ENCODE measurements at places on chromosomes 5 and 9.

GRCh38 chr5:127958421-127959011 is 125.0 kb upstream of the SLC12A2 start:
- no peak for DNase-seq

DNA sequence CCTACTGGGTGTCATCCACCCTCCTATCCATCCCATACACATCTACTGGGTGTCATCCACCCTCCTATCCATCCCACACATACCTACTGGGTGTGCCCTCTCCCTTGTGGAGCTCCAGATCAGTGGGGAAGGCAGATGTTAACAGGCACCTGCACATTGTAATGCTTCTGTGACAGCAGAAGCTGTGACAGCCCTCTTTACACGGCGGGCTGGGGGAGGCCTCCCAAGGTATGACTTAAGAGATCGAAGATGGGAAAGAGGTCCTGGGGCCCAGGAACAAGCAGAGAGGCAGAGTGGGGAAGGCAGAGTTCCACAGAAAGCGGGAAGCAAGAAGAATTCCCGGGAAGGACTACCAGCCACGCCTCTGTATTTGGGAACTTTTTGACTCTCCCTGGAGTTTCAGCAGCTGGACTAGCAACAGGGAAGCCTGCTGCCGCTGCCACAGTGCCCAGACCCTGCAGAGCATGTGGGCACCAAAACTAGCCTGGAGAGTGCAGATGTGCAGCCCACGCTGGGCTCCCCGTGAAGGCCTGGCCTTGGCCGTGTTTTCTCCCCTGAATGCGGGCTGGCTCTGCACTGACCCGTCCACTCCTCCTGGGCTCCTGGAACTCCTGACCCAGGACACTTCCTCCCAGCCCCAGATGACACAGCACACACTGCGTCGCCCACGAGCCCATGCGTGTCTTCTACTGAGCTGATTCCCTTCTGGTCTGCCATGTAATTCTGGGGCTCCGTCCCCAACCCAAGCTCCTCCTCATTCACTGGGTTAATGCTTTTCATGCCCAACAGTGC is 9.3 kb downstream of the TOR1A start:
- no peak for DNase-seq

DNA sequence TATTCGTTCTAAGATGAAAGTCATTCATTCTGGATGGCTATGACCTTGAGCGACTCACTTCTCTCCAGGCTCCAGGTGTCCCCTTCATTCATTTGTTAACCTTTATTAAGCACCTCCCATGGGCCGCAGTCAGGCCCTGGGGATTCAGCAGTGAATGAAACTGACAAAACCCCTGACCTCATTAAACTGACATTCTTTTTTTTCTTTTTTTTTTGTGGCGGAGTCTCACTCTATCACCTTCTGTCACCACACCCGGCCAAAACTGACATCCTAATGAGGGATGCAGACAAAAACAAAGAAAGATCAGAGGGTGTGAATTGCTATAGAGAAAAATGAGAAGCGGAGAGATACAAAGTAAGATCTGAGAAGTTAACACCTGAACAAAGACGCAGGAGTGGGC is 16.5 kb upstream of the ODF2 start:
- DNase-seq, result no peak

DNA sequence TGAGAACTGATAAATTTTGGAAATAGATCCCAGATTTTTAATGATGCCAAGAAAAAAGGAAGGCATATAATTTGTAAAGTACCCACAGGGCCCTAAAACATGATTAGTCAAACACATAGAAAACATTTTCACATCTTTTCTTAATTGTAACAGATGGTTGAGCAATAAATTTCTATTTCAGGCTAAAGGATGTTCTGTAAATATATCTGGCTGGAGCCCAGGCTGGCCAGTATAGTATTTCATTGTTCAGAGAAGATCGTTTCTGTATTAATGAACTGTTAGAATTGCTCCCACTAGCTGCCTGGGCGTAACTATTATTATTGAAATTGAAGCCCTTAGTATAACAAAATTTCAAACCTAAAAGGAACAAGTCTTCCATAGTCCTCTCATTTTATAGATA is 105.3 kb upstream of the SMC2 start:
- DNase-seq, result no peak

DNA sequence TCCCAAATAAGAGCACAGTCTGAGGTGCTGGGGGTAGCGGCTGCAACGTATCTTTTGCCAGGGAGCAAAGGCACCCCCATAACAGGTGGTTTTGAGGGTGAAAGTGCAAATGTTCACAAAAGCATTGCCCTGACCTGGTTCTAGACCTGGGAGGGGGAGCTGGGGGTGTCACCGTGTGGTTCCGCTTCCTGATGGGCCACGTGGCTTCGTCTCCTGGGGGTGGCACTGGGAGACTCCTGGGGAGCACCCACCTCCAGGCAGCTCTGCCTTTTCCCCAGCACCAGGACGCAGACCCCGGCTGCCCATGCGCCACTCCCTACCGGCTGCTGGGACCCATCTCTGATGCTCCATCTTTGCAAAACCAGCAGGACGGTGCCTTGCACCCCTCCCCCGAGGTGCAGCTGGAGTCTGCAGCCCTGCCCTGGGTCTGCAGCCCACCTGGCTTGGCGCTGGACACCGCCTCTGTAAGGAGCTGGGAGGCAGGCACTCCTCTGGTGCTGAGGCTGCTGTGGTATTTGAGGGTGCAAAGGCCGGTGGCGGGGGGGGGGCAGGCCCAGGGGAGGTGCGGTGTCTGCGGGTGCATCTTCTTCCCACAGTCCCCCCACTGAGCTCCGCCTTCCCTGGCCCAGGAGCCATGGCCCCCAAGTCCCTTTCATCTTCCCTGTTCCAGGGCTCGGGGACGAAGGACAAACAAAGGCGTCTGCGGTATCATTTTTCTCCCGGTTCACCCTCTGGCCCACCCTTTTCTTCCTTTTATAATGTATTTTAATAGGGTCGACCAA is 29.8 kb upstream of the RXRA start:
- DNase-seq, result no peak

GRCh38 chr5:133581918-133582317 is 30.4 kb downstream of the FSTL4 start:
- DNase-seq, result no peak

DNA sequence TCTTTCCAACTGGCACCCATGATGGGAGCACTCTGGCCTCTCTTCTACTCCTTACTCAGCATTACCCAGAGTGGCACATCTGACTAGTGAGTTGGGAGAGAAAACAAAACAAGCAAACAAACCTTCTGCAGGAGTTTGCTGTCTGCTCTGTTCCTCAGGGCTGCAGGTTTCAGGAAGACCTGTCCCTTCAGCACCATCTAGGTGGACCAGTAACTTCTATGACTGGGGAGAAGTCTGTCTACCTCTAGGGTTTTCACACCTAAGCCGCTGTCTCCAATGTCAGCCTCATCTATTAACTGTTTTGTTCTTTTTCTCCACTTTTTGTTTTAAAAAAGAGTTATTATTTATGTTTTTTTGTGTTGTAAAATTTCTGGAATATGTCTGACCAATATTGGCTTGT is 58.7 kb downstream of the RAB3C start:
- no peak for DNase-seq

DNA sequence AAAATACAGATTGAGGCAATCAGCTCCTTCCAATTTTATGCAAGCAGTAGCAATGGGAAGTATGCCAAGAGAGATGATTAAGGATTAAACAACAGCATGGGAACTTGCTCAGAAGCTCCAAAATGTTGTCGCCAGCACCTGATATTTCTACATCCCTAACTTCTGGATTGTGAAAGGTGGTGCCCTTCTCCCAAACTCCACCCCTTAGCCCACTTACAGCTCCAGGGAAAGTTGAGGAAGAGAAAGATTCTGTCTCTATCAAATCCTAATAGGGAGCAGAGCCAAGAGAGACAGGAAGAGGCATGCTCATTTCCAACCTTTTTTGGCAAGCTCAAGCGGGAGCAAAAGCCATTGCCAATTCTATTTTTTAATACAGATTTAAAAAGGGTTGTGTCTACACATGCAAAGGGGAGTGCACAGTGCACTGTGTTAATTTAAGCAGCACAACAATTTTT is 92.4 kb upstream of the NR3C1 start:
- peak; percentile 89 for DNase-seq

GRCh38 chr5:14893381-14893780 is 21.8 kb upstream of the ANKH start:
- DNase-seq, result no peak

DNA sequence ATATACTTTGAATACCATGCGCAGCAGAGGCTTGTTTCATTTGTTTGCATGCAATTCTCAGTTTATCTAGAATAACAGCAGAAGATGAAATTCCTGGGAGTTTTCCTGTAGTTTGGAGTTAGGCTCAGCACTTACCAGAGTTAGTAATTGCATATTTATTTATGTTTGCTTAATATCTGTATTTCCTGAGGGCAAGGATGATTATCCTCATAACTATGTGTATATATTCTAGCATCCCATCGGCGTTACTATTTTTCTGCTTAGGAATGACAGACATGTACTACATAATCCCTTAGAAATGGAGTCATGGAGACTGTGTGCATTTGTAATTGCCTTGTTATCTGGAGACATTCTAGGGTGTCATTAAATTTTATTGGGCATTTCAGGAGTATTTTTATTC is 1184.8 kb downstream of the DTWD2 start:
- DNase-seq, result peak; percentile 90

DNA sequence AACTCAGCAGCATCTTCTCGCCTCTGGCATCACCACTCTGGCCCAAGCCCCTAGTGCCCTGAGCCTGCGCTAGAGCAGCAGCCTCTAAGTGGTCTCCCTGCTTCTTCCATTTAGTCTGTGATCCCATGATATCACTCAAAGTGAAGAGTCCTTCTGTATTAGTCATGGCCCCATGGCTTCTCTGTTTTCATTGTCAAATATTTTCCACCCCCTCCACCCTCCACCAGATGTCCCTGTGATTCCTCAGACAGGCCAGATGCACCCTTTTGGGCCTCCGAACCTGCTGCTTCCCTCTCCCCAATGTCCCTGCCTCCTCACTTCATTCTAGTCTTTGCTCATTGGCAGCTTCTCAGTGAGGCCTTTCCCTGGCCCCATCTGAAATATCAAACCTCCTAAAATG is 299.2 kb downstream of the SPOCK1 start:
- DNase-seq, result peak; percentile 76

Data from fibroblast of skin of right quadriceps (primary cell).